NCI-H187 (cell line): ENCODE measurements at places on chromosomes 5 and 9.

- no peak for DNase-seq
These were observed 71.3 kb upstream of the FCN2 start for GRCh38 chr9:134809292-134809691.

- no peak for DNase-seq
These were observed 91.4 kb upstream of the FCN2 start for GRCh38 chr9:134789168-134789567.

DNA sequence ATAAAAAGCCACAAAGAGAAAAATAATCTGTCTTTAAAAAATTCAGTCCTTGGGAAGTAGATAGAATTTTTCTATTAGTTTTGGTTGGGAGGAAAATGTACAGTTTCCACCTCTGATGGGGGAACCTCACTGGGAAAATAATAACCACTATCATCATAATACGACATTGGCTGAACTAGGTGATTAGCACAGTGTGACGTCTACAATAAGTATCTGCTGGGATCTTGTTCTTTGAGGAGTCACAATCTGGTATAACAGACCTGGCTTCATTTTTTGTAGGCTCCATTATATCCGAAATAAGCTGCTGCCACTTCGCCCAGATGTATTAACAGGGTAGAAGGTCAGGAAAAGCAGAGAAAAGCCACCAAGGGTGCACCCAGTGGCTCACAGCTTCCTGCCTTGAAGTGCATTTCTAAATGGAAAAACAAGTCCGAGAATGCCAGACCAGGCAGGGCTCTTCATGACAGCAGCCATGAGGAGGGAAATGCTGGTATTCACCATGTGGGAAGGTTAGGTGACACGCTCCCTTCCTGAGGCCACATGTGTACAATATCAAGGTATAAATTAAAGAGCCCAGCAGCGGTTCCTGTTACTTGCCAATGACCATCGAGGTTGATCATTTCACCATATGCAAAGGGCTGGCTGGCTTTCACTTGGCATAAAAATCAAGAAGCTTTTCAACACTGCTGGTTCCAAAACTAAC is 152.8 kb downstream of the PRELID2 start:
- no peak for DNase-seq

DNA sequence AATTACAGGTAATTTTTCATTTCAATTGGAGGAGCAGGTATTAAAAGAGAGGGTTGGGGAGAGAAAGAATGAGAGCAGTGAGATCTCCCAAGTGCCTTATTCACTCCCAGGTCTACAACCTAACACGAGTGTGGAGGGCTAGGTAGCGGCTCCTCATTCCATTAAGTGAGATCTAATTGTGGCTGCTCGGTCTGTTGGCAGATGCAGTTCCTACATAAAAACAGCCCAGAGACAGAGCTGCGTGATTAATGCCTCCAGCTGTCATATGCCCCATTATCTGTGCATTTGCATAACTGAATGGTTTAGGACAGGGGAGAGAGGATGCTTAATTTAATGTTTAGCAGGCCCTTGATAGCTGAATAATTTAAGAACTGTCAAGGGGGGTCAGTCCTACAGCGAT is 100.5 kb downstream of the PSAT1 start:
- no peak for DNase-seq

DNA sequence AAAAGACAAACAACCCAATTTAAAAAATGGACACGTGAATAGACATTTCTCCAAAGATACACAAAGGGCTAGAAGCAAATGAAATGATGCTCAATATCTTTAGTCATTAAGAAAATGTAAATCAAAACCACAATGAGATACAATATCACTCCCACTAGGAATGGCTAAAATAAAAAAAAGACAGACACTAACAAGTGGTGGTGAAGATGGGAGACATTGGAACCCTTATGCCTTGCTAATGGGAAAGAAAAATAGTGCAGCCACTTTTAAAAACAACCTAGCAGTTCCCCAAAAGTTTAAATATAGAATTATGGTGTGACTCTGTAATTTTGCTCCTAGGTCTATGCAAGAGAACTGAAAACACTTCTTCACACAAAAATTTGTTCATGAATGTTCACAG is 40.7 kb downstream of the SH3TC2 start:
- no peak for DNase-seq

DNA sequence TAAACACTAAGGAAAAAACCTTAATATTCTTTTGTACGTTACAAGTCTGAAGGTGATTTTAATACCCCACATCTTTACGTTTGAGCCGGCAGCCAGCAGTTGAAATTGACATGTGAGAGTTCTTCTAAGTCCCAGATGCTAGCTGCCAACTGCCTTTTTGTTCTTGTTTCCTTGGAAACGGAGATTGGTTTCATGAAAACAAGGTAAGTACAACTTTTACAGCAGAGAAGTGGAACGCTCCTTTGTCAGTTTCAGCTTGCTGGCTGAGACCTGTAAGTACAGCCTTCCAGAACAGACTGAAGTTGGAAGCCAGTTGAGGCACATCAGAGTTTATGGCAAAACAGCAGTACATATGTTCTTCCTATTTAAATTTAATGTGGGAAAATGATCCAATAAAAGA is 1018.4 kb upstream of the ARRDC3 start:
- no peak for DNase-seq

DNA sequence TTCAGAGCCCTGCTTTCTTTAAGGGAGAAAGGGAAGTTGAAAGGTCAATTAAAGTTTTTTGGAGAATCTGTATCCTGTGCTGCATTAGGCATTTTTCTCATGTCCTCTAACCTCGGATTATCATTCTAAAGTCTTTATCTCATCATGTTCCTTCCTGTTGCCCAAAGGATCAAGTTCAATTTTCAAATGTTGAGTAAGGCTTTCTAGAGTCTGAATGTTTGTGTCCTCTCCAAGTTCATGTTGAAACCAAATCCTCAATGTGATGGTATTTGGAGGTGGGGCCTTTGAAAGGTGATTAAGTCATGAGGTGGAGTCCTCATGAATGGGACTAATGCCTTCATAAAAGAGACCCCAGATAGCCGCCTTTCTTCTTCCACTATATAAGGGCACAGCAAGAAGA is 20.2 kb upstream of the TNC start:
- no peak for DNase-seq

- DNase-seq = no peak
These were observed 6.1 kb downstream of the ORM2 start for GRCh38 chr9:114335745-114336144.

DNA sequence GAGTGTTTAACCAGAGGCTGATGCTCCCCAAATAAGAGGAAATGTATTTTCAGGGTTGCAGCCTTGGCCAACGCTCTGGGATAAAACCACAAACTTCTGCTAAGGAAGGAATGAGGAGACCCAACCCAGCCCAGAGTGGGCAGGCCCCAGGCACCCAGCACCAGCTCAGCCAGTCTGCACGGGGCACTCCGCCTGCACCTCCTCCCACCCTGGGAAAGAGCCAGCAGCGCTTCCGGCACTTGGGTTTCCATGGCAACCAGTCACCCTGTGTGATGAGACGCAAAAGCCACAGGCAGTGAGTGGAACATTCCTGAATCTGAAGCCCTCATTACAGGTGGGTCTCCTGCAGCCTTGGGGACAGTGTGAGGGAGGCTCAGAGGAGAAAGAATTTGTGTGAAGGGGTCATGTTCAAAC is 85.2 kb upstream of the ZBTB43 start:
- no peak for DNase-seq

- DNase-seq = no peak
These were observed 141.9 kb downstream of the PSAT1 start for GRCh38 chr9:78438780-78439179.

GRCh38 chr5:118228489-118228888 is 759.9 kb downstream of the DTWD2 start:
- DNase-seq = no peak

- DNase-seq = no peak
These were observed 40.6 kb upstream of the COL5A1 start for GRCh38 chr9:134600836-134601638.

GRCh38 chr5:37940931-37941623 is 101.2 kb upstream of the GDNF start:
- no peak for DNase-seq

- no peak for DNase-seq
These were observed 12.2 kb upstream of the GPR151 start for GRCh38 chr5:146528236-146528635.

- no peak for DNase-seq
These were observed 37.6 kb downstream of the ELL2 start for GRCh38 chr5:95923918-95924544.

DNA sequence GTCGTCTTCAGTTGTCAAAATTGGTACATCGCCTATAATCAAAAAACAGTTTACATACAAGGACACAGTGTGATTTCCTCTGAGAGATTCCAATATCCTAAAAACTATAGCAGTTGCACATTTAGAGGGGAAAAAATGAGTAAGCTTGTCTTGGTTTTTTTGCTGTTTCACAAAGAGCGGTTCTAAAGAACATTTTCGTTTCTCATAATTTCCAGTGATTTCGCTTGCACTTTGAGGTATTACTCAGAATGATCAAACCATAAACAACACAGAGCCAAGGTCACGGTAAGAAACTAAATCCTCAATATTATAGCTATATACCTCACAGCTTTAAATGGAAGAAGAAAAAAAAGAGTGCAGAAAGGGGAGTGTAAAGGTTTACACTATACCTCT is 861 bp downstream of the MTX3 start:
- no peak for DNase-seq

DNA sequence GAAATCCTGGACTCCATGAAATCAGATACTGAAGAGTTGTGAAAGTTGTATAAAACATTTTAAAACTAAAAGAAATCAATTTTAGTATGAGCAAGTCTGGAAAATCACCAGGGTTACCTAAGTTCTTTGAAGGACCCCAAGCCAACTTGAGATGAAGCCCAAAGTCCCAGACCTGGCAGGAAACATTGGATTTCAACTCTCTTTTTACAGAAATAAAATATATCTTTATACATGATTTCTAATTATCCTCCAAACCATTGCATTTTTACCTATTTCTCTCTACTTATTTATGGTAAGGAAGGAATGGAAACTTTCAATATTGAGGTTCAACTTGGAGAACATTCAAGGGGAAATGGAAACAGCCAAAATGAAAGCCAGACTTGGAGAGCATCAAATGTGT is 390.6 kb upstream of the C9orf72 start:
- no peak for DNase-seq
